ENCODE measurements at places on chromosomes 11 and 22.

GRCh38 chr11:8913961-8914660 is 3.1 kb downstream of the AKIP1 start:
- DNase-seq: peak; percentile 28

- no peak for DNase-seq
These were observed 40.3 kb downstream of the CSNK2A3 start for GRCh38 chr11:11312738-11313137.

- no peak for DNase-seq
These were observed 78.3 kb upstream of the SHISAL1 start for GRCh38 chr22:44391015-44391414.

DNA sequence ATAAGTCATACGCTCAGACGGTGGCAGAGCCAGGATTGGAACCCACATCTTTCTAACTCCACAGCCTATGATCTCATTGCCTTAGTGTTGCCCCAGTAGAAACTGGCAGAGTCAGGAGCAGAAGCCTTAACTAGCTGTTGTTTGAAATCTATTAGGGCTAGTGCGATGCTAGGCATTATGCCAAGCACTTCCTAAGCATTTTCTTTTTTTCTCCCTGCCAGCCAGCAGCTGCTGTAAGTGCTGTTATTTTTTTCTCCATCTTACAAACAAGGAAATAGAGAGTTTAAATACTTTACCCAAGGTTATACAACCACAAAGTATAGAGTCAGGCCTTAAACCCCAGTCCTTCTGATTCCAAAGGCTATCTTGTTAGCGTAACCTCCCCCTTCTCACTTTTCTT is 161.0 kb upstream of the SORL1-AS1 start:
- no peak for DNase-seq

DNA sequence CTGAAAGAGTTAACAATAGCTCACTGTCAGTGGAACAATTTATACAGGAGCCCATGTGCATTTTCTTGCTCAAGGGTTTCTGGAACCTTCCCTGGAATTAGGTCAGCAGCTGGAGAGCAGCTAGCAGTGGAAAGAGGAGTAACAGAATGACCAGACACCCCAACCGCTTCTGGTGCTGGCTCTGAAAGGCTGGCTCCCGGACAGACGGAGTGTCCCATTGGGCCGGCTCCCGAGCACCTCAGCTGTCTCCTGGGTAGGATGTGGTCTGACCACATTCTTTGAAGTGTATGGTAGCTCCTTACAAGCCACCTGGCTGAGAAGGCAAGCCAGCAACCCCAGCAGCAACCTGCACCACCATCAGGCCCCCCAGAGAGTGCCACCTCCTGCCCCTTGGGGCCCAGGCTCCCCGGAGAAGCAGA is 44.7 kb downstream of the ABTB2 start:
- DNase-seq: no peak

GRCh38 chr11:69183613-69184012 is 27.9 kb downstream of the SMIM38 start:
- DNase-seq: no peak

GRCh38 chr11:108224911-108225786 is 2.3 kb downstream of the ATM start:
- DNase-seq: no peak

- no peak for DNase-seq
These were observed 89.6 kb downstream of the SERGEF start for GRCh38 chr11:17923217-17923616.

DNA sequence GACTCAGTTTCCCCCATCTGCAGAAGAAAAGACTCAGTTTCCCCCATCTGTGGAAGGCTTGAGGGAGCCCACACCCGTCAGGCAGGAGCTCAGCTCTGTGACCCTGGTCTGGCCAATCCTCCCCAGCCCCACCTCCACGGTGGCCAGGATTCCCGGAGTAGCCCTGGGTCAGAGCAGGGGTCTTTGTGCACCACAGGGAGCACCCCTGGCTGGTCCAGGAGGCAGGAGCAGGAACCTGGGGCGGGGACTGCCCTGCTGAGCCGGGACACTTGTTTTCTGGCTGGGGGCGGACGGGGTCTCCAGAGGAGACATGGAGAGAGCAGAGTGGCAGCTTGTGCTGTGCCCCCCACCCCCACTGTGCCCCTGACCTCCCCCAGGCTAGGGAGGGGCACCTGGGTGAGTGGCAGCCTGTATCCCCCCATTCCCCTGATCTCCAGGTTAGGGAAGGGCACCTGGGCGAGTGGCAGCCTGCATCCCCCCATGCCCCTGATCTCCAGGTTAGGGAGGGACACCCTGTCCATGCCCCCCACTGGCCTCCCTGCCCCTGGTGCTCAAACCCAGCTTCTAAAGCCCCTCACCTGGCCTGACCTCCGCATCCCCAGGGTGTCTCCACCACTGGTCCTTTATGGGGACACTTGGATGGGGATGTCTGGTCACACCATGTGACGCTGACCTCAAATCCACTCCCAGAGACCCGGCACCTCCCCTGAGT is 18.8 kb downstream of the IL17REL start:
- DNase-seq: no peak

GRCh38 chr11:126438272-126438671 is 82.8 kb downstream of the ST3GAL4 start:
- DNase-seq: no peak

DNA sequence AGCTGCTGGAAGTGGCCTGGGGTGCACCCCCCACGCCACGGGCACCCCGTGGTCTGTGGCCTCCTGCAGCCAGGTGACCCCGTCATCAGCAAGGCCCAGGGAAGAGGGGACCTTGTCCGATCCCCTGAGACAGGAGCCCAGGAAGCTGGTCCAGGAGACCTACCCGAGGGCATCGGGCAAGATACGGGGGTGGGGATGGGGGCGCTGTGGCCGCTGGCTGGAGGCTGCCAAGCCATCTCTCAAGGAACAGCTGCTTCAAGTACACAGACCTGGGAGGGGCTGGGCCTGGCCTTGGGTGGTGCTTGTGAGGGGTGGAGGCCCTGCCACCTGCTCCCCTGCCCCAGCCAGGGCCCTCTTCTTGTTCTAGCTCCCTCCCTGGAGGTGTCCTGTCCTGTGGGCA is 1272.1 kb downstream of the BRD1 start:
- no peak for DNase-seq

DNA sequence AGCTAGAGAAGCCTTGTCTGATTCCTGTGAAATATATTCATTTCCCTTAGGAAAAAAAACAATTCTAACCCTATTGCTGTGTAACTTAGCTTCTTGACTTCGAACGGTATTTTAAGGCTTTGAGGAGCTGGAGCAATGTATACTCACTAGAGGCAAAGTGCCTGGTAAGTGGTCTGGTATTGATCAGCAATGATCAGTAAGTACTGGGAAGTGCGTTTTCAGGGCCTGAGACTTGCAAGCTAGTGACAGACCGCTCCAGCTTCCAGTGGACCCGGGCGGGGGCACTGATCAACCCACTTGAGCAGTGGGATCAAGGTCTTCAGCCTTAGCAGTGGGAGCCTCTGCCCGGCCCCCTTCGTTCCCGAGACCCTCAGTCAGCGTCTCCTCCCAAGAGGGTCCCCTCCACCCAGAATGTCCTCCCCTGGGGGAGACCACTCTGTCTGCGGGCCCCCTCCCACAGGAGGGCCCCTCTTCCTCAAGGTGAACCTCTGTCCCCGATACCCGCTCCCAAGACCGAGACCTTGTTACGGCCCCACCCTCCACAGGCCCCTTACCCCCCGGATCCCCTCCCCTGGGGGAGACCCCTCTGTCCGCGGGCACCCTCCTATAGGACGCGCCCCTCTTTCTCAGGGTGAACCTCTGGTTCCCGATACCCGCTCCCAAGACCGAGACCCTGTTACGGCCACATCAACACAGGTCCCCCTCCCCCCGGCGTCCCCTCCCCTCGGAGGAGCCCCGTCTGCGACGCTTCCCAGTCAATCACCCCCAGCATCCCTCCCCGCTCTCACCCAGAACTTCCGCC is 452 bp upstream of the ATXN10 start:
- no peak for DNase-seq

- no peak for DNase-seq
These were observed 392.5 kb downstream of the CTTN start for GRCh38 chr11:70790671-70791300.
